ENCODE measurements at places on chromosomes 1 and 21.
A peak's percentile ranks its signal among the peaks of the same experiment; 100 is the strongest.

DNA sequence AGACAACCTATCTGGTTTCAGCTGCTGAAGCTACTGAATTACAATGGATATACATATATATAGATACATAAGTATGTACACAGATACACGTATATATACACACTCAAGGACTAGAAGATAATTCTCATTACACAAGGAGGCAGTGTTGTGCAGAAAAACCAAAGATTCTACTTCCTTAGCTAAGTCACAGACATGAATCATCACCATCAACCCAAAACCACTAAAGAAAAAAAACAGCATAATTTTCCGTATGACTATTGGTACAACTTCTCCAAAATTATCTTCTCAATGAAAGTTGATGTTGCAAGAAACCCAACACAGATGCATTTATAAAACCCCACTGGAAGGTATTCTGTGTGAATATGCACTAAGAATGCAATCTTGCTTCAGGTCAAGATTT is 36.8 kb upstream of the RPF1 start:
- no peak for DNase-seq

GRCh38 chr21:29007810-29008209 is 11.3 kb downstream of the RWDD2B start:
- no peak for DNase-seq

- DNase-seq, result peak; percentile 13
Observed at GRCh38 chr1:243848858-243849420, 1.1 kb downstream of the AKT3 start.

GRCh38 chr1:67616394-67616985 is 68.5 kb upstream of the GADD45A start:
- DNase-seq, result no peak

GRCh38 chr1:9784508-9785133 is 39.1 kb downstream of the CLSTN1 start:
- DNase-seq, result no peak

GRCh38 chr1:220690140-220691052 is at the start of gene C1orf115:
Gene C1orf115 (plus strand): TSS chr1:220690363. CDS start chr1:220690403, 40 bp downstream.
- peak; percentile 57 for DNase-seq

DNA sequence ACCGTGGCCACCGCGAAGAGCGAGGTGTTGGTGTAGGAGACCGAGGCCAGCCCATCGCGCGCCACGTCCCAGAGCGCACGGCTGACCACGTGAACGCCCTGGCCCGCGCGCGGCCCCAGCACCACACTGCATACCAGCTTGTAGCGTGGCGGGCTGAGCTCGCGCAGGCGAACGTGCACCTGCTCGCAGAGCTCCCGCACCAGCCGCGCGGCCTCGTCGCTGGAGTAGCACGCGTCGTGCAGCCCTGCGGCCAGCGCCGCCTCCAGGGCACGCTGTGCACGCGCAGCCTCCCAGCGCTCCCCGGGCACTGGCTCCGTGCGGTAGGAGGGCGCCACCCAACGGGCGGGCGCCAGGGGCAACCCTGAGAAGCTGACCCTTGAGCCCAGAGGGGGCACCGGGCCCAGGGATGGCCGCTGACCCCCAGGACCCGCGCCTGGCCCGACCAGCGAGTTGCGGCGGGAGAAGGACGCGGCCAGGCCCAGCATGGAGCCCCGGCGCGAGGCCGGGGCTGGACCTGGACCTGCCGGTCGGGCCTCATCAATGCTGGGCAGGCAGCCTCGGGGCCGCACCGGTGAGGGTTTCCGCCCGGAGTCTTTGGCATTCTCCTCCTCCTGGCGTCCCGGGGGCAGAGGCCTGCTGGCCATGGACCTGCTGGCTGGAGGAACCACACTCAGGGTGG is 987 bp downstream of the DYNLT4 start:
- DNase-seq, result no peak

All from activated CD4-positive, alpha-beta T cell treated with anti-CD3 and anti-CD28 coated beads, Interleukin-2, amount 50 U/mL, for 24 hours (primary cell).